ENCODE measurements at places on chromosomes 2 and 18. TPM values are rescaled to one million over a fixed set of nuclear protein-coding genes. Genes with fewer than 3 reads are reported as not detected.

- no peak for DNase-seq
These were observed 80.5 kb upstream of the MAP4K3 start for GRCh38 chr2:39517622-39518021.

GRCh38 chr2:170822290-170823087 lies 5.8 kb downstream of the GAD1 start:
- DNase-seq, result no peak

GRCh38 chr2:75222527-75222926 lies 23.2 kb upstream of the TACR1 start:
- DNase-seq, result no peak

- no peak for DNase-seq
These were observed 16.5 kb upstream of the VIT start for GRCh38 chr2:36680012-36680411.

The ABCG5 gene
- 0.40 TPM for polyA plus RNA-seq

DNA sequence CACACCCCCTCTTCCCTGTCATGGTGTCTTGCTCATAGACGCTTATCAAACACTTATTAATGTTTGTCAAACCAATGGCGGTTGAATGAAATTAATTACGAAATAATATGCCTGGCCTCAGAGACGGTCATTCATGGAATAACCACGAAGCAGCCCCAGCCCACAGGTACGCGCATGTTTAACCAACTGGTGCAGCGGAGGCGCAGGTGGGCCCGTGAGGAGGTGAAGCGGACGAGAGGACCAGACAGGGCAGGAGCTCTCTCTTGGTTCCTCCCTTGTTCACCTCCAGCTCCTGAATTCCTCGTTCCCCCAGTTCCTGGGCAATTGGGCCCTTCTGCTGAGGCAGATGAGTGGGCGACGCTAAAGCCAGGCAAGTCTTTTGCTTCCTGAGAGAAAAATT lies 169.8 kb downstream of the TNS1 start:
- no peak for DNase-seq

The REEP1 gene
- 3.2 TPM for polyA plus RNA-seq

The GREB1L gene
- polyA plus RNA-seq, result 5.1 TPM

GRCh38 chr2:16713011-16713423 lies 47.4 kb upstream of the CYRIA start:
- no peak for DNase-seq

The VIT gene
- polyA plus RNA-seq, result not detected

All from renal pelvis (tissue), 12 donors.